Right ventricle myocardium superior (tissue), 1 donor: ENCODE measurements at places on chromosomes 7 and 10. TPM values are rescaled to one million over a fixed set of nuclear protein-coding genes. Genes with fewer than 3 reads are reported as not detected.

Gene SPDYE3
- not detected for total RNA-seq

Gene HKDC1
- not detected for total RNA-seq

Gene GNB2
- 101 TPM for total RNA-seq

Gene ZNF467
- total RNA-seq, result 5.2 TPM

Gene CARD11
- total RNA-seq, result 0.22 TPM

Gene CFTR
- 0.86 TPM for total RNA-seq

Gene PNLIP
- total RNA-seq, result not detected

DNA sequence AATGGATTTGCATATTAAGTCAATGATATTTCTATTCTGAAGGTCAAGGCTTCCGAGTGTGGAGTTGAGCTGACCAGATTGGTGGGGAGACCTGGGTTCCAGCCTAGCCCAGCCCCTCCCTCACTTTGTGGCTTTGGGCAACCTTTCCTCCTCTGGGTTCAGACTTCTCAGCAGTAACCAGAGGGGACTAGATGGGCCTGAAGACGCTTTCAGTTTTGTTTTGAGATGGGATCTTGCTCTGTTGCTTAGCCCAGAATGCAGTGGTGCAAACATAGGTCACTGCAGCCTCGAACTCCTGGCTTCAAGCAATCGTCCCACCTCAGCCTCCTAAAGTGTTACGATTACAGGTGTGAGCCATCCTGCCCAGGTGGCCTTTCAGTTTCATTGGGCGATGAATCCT lies 68.1 kb upstream of the LEP start:
- DNase-seq, result no peak

DNA sequence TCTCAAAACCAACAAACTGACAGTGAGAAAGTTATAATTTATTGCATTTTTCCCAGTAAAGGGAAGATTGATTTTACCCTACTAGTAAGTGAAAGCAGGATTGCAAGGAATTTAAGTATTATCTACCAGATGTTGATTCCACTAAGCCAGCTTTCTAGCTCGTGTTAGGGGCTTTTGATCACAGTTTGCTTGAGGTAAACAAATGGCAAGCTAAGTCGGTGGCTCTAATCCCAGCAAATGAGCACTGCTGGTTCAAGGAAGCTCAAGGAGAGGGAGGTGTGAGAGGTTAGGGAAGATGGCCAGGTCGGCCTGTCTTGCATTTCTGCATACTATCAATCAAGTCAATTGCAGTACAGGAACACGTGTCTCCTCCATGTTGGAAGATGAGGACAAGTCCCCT lies 448.7 kb upstream of the POM121L12 start:
- DNase-seq, result no peak

DNA sequence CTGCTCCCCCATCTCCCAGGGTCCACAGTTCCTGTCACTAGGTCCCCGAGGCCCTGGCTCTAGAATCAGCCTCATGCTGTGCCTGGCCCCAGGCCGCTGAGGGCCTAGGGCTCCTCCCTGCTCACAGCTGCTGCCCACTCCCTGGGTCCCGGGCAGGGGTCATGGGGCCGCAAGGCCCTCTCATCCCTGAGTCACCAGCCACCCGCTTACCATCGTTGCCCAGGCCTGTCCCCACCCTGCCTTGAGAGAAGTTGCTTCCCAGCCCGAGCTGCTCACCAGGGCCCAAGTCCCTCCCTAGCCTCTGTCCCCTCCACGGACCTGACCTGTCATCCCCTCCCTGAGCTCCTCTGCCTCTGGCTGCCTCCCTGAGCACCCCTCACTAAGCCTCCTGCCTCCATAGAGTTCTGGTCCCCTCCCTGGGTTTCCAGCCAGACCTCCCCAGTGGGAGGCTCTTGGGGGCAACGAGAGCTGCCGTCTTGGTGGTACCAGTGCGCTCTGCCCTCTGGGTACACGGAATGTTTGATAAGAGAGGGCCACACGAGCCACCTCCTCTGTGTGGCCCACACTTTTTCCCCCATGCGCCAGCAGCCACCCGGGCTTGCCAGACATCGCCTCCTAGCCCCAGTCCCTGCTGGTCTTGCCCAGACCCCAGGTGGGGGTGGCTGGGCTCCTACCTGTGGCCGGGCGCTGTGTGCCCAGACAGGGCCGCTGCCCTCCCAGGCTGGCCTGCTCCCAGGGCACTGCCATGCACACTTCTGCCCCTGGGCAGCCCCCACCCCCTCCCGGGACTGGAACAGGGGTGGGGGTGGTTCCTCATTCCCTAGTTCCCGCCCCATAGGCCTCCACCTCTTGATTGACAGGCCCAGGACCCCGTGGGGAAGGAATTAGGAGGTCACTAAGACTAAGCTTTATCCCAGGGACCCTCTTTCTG lies 21.3 kb downstream of the MLXIPL start:
- DNase-seq, result no peak

GRCh38 chr10:4427532-4427931 lies 398.5 kb upstream of the AKR1E2 start:
- DNase-seq, result no peak

GRCh38 chr10:43284341-43284910 lies 17.6 kb upstream of the RASGEF1A start:
- DNase-seq, result no peak

DNA sequence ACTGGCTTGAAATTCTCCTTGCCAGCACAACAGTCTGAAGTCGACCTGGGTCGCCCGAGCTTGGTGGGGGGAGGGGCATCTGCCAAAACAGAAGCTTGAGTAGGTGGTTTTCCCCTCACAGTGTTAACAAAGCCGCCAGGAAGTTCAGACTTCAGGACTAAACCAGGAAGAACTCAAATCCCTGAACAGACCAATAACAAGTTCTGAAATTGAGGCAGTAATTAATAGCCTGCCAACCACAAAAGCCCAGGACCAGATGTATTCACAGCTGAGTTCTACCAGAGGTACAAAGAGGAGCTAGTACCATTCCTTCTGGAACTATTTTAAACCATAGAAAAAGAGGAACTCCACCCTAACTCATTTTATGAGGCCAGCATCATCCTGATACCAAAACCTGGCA lies 45.3 kb downstream of the LRRC72 start:
- DNase-seq, result no peak

- no peak for DNase-seq
Measured at GRCh38 chr7:95798401-95798930, 26.1 kb downstream of the DYNC1I1 start.

- no peak for DNase-seq
Measured at GRCh38 chr7:35993676-35994606, 159.1 kb upstream of the EEPD1 start.

GRCh38 chr10:32139223-32140073 lies 83.2 kb upstream of the KIF5B start:
- peak; percentile 87 for DNase-seq

- no peak for DNase-seq
Measured at GRCh38 chr10:67050415-67050814, 124.6 kb downstream of the LRRTM3 start.

DNA sequence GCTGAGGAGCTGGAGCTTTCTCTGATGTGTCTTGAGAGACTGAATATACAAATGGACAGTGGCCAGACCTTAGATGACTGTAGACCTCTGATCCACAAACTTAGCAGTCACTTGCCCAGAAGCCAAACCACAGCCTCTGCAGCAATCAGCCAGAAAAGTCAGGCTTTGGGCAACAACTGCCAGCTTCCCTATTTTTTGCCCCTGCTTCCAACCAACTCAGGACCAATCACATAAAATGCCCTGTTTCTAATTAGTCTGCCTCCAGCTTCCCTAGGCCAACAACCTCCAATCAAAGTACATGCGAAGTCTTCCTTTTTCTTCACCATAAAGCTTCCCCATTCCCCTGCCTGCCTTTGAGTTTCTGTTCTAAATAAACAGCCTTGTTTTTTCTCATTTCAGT lies 37.8 kb upstream of the CACUL1 start:
- no peak for DNase-seq

DNA sequence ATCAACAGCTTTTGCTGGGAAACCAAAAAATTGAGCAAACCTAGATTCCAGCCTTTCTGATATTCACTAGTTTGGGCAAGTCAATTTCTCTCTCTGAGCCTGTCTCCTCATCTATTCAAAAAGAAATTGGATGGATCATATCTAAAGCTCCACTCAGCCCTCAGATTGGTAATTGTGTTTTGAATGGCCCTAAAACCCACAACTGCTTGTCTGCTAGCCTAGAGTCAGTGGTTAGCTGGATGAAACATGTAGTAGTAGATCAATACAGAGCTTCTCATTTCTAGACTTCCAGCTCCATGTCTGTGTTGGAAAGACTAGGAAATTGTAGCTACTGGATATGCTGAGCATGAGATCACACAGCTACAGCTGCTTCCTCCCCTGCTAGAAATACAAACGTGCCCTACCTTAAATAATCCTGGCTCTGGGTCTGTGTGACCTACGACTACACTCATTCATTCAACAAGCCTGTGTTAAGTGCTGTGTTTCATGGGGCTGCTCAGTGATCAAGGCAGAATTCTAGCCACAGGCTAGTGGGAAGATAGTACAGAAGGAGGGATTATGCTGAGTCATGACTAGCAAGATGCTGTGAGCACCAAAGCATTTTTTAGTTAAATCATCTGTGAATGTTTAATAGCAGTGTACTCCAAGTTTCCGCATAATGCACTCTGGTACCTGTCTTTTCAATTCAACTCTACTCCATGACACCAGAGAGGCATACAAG lies 15.7 kb downstream of the DNTT start:
- no peak for DNase-seq

- no peak for DNase-seq
Measured at GRCh38 chr10:70923696-70924095, 35.3 kb upstream of the PCBD1 start.

DNA sequence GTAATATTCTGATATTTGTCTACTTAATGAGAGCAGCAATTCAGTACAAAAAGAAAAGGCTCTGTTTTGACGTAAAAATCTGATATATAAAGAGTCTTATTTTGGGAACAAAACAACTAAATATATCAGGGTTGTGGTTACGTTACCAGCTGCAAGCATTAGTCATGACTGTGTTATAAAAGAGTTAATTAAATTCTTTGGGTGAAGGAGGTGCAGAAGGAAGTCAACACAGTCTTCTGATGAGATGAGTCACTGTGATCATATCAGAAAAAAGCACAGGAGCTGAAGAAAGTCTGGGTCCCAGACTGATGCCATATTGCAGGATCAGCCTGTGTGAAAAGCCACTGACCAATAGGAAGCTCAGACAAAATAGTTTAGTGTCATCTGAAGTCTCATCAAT lies 234.3 kb upstream of the TEX47 start:
- no peak for DNase-seq

- no peak for DNase-seq
Measured at GRCh38 chr7:142331941-142332340, 74.1 kb upstream of the PRSS58 start.

GRCh38 chr7:135704698-135705097 lies 23.3 kb downstream of the SLC13A4 start:
- no peak for DNase-seq

DNA sequence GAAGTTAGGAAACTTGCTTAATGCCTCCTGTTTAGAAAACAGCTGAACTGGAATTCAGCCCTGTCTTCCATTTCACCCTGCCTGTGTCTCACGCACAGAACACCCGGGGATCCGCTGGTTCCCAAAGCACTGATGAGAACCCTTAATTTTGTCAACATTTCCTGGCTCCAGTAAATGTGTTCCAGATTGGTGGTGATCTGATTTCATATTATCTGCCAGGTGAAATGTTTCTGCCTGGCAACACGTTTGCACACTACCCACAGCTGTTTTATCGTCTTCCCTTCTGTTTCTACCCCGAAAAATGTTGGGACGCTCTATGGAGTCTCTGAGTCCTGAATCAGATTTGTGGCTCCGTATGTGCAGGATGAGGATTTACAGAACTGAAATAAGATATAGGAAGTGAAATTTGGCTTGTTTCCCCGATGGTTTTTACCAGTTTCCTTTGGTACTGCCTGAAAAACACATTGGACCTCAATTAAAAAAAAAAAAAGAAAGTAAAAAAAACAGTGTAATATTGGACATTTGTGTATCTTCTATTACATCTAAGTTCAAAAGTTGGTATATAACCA lies 29.0 kb downstream of the MRC1 start:
- no peak for DNase-seq

DNA sequence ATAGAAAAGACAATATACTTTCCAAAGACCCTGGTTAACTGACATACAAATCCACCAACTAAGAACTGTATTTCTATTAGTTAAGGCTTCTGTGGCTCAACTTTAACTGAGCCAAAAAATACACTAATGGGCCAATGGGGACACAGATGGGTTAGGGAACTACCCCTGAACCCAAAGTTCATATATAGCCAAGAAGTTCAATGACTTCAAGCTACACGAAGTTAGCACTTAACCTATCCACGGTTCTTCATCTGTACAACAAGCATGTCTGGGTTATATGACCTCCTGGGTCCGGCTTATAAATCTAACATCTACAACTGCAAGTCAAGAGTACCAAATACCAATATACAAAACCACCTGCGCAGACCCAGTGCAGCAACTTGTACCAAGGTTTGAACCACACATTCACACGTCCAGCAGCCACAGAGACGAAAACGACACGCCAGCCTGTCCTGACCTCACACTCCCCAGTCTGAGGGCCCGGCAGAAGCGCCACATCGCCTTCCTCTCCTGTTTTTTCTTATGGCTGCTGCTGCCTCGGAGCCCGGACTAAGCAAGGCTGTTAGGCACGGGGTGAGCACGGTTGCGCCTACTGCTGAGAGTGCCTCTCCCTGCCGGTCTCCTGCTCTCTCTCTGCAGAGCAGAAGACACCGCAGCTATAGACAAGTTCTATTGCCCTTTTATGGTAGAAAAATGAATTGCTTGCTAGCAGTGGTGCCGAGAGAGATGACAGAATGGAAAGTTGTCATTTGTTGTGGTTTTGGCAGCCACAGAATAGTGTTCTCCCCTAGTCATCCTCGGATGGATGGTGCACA lies 86.3 kb downstream of the RNF216 start:
- DNase-seq, result peak; percentile 61

GRCh38 chr7:158272091-158272490 lies 315.5 kb downstream of the PTPRN2 start:
- DNase-seq, result peak; percentile 4

GRCh38 chr7:84251277-84251781 lies 56.7 kb upstream of the SEMA3A start:
- no peak for DNase-seq

DNA sequence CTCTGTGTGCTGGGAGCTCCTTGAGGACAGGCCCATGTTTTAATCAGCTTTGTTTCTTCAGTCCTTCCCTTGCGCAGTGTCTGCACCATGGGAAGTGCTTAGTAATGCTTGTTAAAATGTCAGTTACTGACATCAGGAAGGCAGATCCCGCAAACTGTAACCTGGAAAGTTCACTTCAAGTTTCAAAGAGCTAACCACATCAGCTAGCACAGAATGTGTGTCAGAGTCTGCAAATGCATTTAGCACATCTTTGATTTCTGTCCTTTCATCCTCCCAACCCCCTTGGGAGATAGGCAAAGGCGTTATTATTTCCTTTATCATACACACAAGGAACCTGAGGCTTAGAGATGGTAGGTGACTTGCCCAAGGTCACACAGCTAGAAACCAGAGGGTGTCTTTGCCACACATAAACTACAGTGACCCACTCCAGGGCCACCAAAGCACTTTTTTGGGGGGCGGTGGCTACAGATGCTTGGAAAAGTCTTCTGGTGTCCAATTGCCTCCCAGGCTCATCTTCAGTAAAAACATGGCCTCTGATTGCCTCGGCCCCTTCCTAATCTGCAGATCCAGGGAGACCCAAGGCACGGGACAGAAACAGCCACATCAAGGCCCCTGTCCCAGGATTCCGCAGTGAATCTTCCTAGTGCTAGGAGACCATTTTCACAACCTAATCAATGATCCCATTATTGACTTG lies 116.2 kb upstream of the GPR26 start:
- no peak for DNase-seq

GRCh38 chr7:128318691-128319090 lies 25.0 kb downstream of the RBM28 start:
- no peak for DNase-seq
